ENCODE measurements at places on chromosomes 12 and 14.

- no peak for DNase-seq
Measured at GRCh38 chr12:22334410-22335100, at the start of gene ST8SIA1. ST8SIA1 (minus strand) TSS chr12:22334707; CDS start chr12:22334232, 475 bp downstream.

DNA sequence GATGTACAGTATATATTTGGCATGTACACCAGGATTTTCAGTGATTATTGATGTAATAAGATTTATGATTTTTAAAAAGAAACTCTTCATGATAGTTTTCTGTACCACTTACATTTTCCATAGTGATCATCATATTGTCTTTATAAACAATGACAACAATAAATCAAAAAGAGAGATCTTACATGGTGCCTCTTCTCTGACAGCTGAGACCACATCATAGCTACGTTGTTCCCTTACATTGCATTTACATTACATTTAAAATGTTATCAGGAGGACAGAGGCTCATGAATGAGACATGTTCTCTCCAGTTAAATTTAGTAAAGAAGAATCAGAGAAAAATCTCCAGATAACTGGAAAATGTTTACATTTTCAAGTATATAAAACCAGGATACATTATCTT lies 112.4 kb downstream of the PRKCH start:
- DNase-seq, result no peak

DNA sequence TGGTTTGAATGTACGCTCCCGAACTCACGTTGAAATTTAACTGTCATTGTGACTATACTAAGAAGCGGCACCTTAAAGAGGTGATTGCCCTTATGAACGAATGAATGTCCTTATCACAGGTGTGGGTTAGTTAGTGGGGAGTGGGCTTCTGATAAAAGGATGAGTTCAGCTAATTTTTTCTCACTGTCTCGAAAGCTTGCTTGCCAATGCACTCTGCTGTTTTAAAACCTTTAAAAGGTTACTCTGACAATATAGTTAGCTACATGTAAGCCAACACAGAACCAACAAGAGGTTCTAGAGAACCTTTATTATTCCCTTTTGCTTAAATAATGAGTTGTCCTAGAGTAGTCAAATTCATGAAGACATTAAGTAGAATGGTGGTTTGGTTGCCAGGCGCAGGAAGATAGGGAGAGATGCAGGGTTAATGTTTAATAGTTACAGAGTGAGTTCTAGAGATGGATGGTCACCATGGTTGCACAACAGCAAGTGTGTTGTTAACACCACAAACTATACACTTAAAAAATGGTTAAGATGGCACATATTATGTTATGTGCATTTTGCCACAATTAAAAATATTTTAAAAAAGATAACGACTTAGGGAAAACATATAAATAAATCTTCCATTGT lies 26.3 kb downstream of the RTN1 start:
- no peak for DNase-seq

- DNase-seq, result no peak
Measured at GRCh38 chr12:124888260-124888659, 24.6 kb upstream of the SCARB1 start.
